ENCODE measurements at places on chromosomes 4 and X. TPM values are rescaled to one million over a fixed set of nuclear protein-coding genes. Genes with fewer than 3 reads are reported as not detected.

- H3K4me3 ChIP-seq = no peak overlapping the region
- H3K36me3 ChIP-seq = no peaks in the 10 kb centered on the region
These were observed 379.6 kb upstream of the ZFP42 start for GRCh38 chr4:187615972-187616371.

GRCh38 chrX:5306654-5307121, 922.0 kb downstream of the NLGN4X start:
- no peak for DNase-seq
- no peaks in the 10 kb centered on the region for H3K36me3 ChIP-seq
- no peak overlapping the region for H3K4me3 ChIP-seq
- no peaks in the 10 kb centered on the region for H3K4me1 ChIP-seq

- H3K27ac ChIP-seq = no peak overlapping the region
- H3K4me3 ChIP-seq = no peak overlapping the region
These were observed 28.1 kb upstream of the ZNF330 start for GRCh38 chr4:141192564-141192963.

SPIN4 gene
- total RNA-seq = 6.0 TPM

GRCh38 chr4:8860096-8860891, 11.3 kb downstream of the HMX1 start:
- no peak overlapping the region for H3K4me3 ChIP-seq
- H3K27ac ChIP-seq = no peak overlapping the region
- H3K27me3 ChIP-seq = peaks cover 87% of the 10 kb centered on the region
- no peaks in the 10 kb centered on the region for H3K4me1 ChIP-seq
- DNase-seq = no peak
- H3K36me3 ChIP-seq = no peaks in the 10 kb centered on the region

GRCh38 chrX:9622128-9622527, 143.5 kb downstream of the GPR143 start:
- H3K27me3 ChIP-seq = no peaks in the 10 kb centered on the region
- H3K4me3 ChIP-seq = no peak overlapping the region
- H3K27ac ChIP-seq = peak overlapping the region; percentile 63
- peak; percentile 13 for DNase-seq
- H3K36me3 ChIP-seq = peaks cover 16% of the 10 kb centered on the region
- peaks cover 34% of the 10 kb centered on the region for H3K4me1 ChIP-seq

- no peaks in the 10 kb centered on the region for H3K36me3 ChIP-seq
- DNase-seq = no peak
- H3K27ac ChIP-seq = no peak overlapping the region
- H3K4me3 ChIP-seq = no peak overlapping the region
- no peaks in the 10 kb centered on the region for H3K4me1 ChIP-seq
These were observed 880.8 kb downstream of the TECRL start for GRCh38 chr4:63528256-63528991.

DNA sequence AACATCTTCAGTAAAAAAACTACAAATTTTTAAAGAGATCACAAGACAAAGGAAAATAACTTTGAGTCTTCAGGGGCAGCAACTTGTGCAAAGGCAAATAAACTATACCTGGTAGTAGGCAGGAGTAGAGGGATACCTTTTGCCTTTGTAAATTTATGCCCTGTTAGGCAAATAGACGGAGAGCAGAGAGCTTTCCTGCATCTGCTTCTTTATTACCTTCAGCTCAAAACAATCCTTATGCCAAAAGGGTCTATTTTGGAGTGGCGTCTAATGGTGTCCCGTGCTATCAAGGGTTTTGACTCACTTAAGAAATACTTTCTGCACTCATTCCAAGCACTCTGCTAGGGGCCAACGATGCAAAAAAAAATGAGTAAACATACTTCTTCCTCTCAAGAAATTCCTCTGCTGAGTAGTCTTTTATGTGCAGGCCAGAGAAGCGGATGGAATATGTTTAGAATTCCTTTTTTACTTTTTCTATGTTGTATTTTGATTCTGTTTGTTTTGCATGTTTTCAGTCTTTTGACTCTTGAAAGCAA, 131.9 kb downstream of the ANXA5 start:
- no peak for DNase-seq
- H3K4me3 ChIP-seq = no peak overlapping the region
- H3K36me3 ChIP-seq = no peaks in the 10 kb centered on the region
- no peak overlapping the region for H3K27ac ChIP-seq
- peaks cover 28% of the 10 kb centered on the region for H3K27me3 ChIP-seq

OTUD6A gene
- total RNA-seq = not detected

CCDC110 gene
- total RNA-seq = 0.18 TPM

CCDC120 gene
- total RNA-seq = 4.3 TPM

ZFYVE28 gene
- 4.6 TPM for total RNA-seq

NSDHL gene
- total RNA-seq = 21.3 TPM

TRO gene
- total RNA-seq = 5.9 TPM

DNA sequence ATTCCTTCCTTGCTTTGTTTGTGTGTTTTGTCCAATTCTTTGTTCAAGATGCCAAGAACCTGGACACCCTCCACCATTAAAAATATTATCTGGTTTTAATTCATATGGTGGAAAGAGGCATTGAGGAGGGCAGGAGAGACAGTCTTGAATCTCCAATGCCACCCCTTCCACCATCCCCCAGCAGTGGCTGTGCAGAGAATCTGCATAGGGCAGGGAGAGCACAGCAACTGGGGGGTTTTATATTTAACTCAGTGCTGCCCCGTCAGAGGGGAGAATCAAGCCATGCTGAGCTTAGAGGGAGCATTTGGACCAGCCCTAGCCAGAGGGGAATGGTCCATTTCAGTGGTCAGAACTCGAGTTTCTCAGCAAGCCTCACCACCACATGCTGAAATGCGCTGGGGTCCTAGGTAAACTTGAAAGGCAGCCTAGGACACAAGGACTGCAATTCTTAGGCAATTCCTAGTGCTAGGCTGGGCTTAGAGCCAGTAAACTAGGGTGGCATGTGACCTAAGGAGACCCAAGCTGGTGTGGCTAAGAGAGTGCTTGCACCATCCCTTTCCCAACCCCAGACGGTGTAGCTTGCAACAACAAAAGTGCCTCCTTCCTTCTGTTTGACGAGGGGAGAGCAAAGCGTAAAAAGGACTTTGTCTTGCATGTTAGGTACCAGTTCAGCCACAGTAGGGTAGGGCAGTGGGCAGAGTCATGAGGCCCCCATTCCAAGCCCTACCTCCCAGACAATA, 34.2 kb downstream of the CCDC158 start:
- H3K4me1 ChIP-seq = peaks cover 3% of the 10 kb centered on the region
- peaks cover 2% of the 10 kb centered on the region for H3K36me3 ChIP-seq
- no peak for DNase-seq
- peaks cover 45% of the 10 kb centered on the region for H3K27me3 ChIP-seq

GRCh38 chr4:83197555-83198235, 83.2 kb upstream of the PLAC8 start:
- peaks cover 1% of the 10 kb centered on the region for H3K36me3 ChIP-seq
- peaks cover 17% of the 10 kb centered on the region for H3K4me1 ChIP-seq
- no peaks in the 10 kb centered on the region for H3K27me3 ChIP-seq
- no peak overlapping the region for H3K27ac ChIP-seq

GRCh38 chr4:186844059-186844681, 120.5 kb upstream of the FAT1 start:
- H3K4me3 ChIP-seq = no peak overlapping the region
- H3K36me3 ChIP-seq = no peaks in the 10 kb centered on the region
- DNase-seq = no peak
- H3K4me1 ChIP-seq = no peaks in the 10 kb centered on the region
- no peaks in the 10 kb centered on the region for H3K27me3 ChIP-seq

AFP gene
- total RNA-seq = not detected

DNA sequence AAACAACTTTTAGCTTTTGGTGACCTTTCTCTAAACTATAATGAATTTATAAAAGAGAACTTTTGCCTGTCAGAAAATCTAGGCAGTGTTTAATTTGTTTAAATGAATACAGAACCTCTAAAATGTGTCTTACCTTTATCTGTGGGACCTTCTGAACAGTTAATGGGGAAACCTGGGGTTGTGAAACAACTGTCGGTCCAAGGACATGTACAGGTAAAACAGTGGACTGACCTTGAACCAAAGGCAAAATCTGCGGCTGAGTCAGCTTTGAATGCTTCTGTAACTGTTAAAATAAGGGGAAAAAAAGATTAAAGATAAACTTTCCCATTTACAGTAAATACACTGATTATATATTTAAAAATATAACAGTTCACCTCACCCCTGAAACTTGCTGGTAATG, 65.1 kb downstream of the WNK3 start:
- no peaks in the 10 kb centered on the region for H3K4me1 ChIP-seq
- H3K36me3 ChIP-seq = no peaks in the 10 kb centered on the region
- DNase-seq = no peak

DNA sequence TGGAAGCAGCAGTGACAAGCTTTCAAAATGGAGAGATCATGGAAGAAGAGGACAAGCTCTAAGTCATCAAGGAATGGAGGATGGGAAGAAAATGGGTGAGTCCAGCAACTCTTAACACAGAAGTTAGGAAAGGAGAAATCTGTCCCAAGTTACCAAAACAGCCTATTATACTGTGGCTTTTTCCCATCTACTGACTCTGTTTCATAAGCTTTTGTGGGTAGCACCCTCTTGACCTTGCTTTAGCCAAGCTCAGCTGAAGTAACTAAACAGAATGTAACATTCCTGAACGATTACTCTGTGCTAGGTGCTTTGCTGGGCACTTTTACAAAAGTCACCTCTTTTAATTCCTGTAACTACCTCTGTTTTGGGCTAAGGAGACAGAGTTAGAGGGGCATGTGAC, 54.9 kb downstream of the MAP7D2 start:
- DNase-seq = no peak
- H3K36me3 ChIP-seq = peaks cover 2% of the 10 kb centered on the region
- H3K27me3 ChIP-seq = peaks cover 3% of the 10 kb centered on the region
- H3K27ac ChIP-seq = no peak overlapping the region

SUPT20HL1 gene
- not detected for total RNA-seq

DNA sequence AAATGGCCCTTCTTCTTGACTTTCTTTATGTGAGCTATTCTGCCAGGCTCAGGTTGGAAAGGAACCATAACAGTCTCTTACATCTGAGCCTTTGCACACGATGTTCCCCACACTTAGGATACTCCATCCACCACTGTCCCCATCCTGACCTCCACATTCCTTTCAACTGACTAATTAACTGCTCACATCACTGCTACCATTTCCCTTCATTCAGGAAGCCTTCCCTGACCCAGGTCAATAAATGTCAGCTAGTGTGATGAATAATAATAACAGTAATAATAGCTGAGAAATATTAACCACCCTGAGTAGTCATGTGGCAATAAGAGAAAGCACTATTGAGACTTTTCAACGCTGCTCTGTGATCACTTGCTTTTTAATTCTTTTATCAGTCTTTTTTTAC, 291.7 kb downstream of the KCNIP4 start:
- no peak overlapping the region for H3K4me3 ChIP-seq
- no peaks in the 10 kb centered on the region for H3K4me1 ChIP-seq
- DNase-seq = no peak
- H3K27me3 ChIP-seq = no peaks in the 10 kb centered on the region
- no peak overlapping the region for H3K27ac ChIP-seq
- H3K36me3 ChIP-seq = no peaks in the 10 kb centered on the region

- H3K36me3 ChIP-seq = peaks cover 34% of the 10 kb centered on the region
- H3K4me3 ChIP-seq = no peak overlapping the region
- peaks cover 23% of the 10 kb centered on the region for H3K4me1 ChIP-seq
- peak; percentile 39 for DNase-seq
- peak overlapping the region; percentile 8 for H3K27ac ChIP-seq
These were observed 44.8 kb downstream of the SMS start for GRCh38 chrX:21985332-21985777.

GRCh38 chr4:1522606-1523005, 116.4 kb upstream of the NKX1-1 start:
- no peak overlapping the region for H3K27ac ChIP-seq
- H3K27me3 ChIP-seq = peaks cover 37% of the 10 kb centered on the region
- H3K36me3 ChIP-seq = no peaks in the 10 kb centered on the region
- H3K4me3 ChIP-seq = no peak overlapping the region
- peaks cover 4% of the 10 kb centered on the region for H3K4me1 ChIP-seq

SPANXC gene
- total RNA-seq = not detected

DNA sequence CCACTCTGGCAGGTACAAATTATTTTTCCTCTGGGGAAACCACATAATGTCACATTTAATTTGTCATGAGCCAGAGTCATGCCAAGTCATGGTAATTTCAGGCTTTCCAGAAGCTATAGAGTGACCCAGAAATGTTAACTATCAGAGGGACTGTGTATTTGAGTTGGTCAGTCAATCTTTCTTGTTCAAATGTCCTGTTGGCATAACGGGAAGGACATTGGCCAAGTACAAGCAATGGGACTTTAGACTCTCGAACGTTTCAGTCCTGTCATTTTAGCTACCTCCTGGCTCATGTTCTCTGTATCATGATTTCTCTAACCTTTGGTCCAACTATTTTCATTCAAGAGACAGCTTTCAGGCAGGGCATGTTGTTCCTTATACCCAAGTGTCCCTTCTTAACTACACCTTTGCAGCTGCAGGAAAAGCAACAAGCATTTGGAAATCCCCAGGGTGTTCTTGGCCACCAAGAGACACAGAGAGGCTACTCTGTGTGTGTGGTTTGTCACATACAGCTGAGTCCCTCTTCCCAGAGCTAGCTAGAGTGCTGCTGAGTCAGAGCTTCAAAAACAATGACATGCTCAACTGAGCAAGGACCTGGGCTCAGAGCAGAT, 142.6 kb downstream of the EGF start:
- no peak for DNase-seq
- H3K4me3 ChIP-seq = no peak overlapping the region
- no peak overlapping the region for H3K27ac ChIP-seq
- no peaks in the 10 kb centered on the region for H3K27me3 ChIP-seq

GRCh38 chr4:15868826-15869413, 69.6 kb downstream of the FGFBP1 start:
- H3K4me1 ChIP-seq = peaks cover 5% of the 10 kb centered on the region
- no peak overlapping the region for H3K4me3 ChIP-seq
- peaks cover 3% of the 10 kb centered on the region for H3K27me3 ChIP-seq
- DNase-seq = no peak
- H3K27ac ChIP-seq = no peak overlapping the region

GRCh38 chr4:53919535-53919934, 144.9 kb downstream of the CHIC2 start:
- DNase-seq = no peak
- H3K36me3 ChIP-seq = no peaks in the 10 kb centered on the region
- H3K27me3 ChIP-seq = peaks cover 12% of the 10 kb centered on the region
- no peak overlapping the region for H3K4me3 ChIP-seq
- no peaks in the 10 kb centered on the region for H3K4me1 ChIP-seq
- H3K27ac ChIP-seq = no peak overlapping the region

GRCh38 chr4:169272265-169272886, 1.6 kb upstream of the SH3RF1 start:
- no peak overlapping the region for H3K4me3 ChIP-seq
- peaks cover 66% of the 10 kb centered on the region for H3K27me3 ChIP-seq
- no peak for DNase-seq
- H3K4me1 ChIP-seq = peaks cover 6% of the 10 kb centered on the region
- H3K36me3 ChIP-seq = no peaks in the 10 kb centered on the region
- no peak overlapping the region for H3K27ac ChIP-seq

Data from activated naive CD8-positive, alpha-beta T cell treated with anti-CD3 and anti-CD28 coated beads for 36 hours (primary cell).